ENCODE measurements at places on chromosomes 1 and 21. TPM values are rescaled to one million over a fixed set of nuclear protein-coding genes. Genes with fewer than 3 reads are reported as not detected.

TEDDM1 gene
- total RNA-seq = not detected

GORAB gene
- 21.8 TPM for total RNA-seq

LRRN2 gene
- not detected for total RNA-seq

FRRS1 gene
- not detected for total RNA-seq

SYNC gene
- total RNA-seq = not detected

CEP350 gene
- total RNA-seq = 62.1 TPM

SPRR2E gene
- not detected for total RNA-seq

CELA3A gene
- total RNA-seq = 15.6 TPM

FMO2 gene
- 0.82 TPM for total RNA-seq

CELA2A gene
- total RNA-seq = not detected

ZYG11A gene
- 0.09 TPM for total RNA-seq

PLD5 gene
- total RNA-seq = not detected

OR10J1 gene
- not detected for total RNA-seq

All from T-cell (primary cell).